ENCODE measurements at places on chromosomes 12 and 14. TPM values are rescaled to one million over a fixed set of nuclear protein-coding genes. Genes with fewer than 3 reads are reported as not detected.

DNA sequence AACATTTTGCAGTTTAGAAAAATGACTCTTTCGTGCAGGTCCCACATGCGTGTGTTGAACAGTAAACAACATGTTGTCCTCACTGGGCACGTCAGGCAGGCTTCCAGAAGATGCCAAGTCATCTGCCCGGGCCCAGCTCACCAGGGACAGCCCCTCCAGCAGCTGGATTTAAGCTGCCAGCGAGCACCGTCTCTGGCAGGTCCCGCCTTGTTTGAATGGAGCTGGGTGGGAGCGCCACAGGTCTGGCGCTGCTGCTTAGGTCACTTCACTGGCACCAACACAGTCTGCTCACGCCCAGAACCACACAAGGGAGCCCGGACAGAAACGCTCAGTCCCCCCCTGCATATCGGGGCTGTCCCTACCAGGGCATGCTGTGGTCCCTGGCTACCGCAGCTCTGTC, 33.1 kb upstream of the MMP17 start:
- no peak for DNase-seq

DNA sequence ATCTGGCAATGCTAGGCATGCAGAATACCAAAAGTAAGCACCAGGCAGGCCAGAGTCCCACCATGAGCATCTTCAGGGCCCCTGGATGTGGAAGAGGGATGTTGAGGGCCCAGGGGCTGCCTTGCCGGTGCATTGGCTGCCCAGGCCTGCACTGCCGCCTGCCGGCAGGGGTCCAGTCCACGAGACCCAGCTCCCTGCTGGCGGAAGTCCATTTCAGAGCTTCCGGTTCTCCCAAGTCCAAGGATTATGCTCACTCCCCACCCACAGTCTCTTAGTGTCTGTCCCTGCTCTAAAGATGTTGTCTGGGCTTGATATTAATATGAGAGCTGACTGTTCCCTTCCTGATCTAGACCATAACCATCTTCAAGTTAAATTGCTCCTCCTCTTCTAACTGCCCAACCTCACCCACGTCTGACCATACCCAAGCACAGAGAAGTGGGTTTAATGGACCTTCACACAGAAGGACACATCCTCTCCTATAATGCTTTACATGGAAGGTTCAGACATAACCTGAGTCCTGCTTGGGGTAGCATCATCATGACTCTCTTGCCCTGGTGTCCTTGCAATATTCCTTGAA, 117.4 kb downstream of the DAD1 start:
- DNase-seq, result no peak

- DNase-seq, result no peak
Observed at GRCh38 chr14:99737451-99737951, 53.4 kb downstream of the CYP46A1 start.

DNA sequence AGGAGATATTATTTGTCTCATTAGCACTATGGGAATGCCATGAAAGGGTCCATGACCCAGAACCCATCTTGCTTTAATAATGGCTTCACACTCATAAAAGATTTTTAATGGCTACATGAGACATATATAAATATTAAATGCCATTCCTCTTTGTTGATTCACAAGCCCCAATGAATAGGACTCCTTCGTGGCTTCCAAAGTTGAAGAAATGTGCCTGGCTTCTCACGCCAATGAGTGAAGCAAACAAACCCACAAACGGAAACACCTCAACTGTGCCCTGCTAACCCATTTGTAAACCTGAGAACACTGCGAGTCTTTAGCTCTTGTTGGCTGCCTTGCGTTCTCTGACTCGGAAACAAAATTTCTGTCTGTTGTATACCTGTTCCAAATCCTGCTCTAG, 381.7 kb upstream of the DDHD1 start:
- no peak for DNase-seq

DNA sequence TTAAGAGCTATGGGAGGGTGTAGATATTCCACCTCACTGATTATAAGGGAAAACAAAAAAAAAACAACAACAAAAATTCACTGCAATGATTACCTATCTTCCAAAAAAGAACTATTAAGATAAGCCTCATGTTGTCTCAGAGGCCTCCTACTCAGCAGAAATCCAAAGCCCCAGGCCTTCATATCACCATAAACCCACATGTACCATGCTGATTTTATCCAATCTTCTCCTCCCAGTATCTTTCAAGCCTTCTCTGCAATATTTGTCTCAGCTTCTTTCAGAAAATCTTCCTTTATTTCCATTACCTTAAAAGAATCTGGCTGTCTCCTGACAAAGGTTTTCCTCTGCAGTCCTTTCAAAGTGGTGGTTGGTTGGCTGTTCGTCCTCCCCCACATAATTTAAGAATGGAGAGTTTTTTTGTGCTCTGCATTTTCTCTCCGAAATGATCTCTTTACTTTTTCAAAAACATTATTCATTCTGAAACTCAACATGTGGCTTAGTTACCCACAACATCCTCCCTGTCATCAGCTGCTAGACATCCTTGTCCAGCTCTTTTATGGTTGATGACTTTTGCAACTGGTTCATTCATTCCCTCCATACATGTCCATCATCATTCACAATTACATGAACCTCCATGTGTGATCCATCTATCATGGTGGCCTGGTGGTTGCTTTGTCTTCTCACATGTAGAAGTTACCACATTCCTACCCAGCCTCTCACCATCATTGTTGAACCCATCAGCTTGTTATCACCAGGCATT, 2.9 kb upstream of the EPYC start:
- DNase-seq, result no peak

The PPFIA2 gene
- total RNA-seq, result not detected

- DNase-seq, result no peak
Observed at GRCh38 chr14:21923820-21924219, 250.2 kb upstream of the OR4E1 start.

- no peak for DNase-seq
Observed at GRCh38 chr12:96121271-96121711, 72.9 kb upstream of the ELK3 start.

- no peak for DNase-seq
Observed at GRCh38 chr12:131096681-131097181, 143.0 kb downstream of the ADGRD1 start.

The RFX4 gene
- total RNA-seq, result not detected

The TAS2R19 gene
- total RNA-seq, result 3.3 TPM

The ERC1 gene
- total RNA-seq, result 47.2 TPM

DNA sequence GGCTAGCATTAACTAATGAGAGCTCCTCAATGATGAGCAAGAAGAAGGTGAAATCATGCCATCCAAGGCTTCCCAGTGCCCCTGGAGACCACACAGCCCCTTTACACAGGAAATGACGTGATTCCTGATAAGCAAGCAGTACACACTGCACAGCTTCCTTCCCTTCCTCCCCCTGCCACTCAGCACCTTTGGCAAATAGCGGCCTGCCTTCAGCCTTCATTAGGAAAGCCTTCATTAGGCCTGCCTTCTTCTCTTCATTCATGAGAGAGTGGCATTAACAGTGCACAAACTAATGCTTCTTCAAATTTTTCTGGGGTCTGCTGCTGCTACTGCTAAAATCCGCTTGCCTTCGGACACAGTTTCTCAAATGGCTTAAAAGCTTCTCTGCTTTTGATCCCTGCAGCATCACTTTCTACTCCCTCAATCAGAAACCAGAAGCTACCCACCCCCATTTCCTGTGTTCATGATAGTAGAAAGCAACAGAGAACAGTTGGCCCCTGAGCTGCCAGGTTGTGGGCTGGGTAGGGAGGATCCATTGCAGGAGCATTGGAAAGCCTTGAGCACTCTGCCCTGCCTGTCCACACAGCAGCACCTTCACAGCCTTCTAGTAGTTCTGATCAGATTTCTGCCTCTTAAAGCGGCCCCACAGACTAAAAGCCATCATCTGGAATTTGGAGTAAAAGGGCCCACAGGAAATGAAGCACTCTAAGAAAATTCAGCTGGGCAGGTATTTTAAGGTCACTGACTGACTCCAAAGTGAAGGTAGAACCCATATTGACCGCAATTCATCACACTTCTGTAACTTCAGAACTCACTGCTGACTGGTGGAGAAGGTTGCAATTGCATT, 103.8 kb upstream of the ETV6 start:
- no peak for DNase-seq

- DNase-seq, result peak; percentile 33
Observed at GRCh38 chr12:32605326-32606095, 73.6 kb upstream of the DNM1L start.

- no peak for DNase-seq
Observed at GRCh38 chr12:64583771-64584421, 26.4 kb upstream of the RASSF3 start.

DNA sequence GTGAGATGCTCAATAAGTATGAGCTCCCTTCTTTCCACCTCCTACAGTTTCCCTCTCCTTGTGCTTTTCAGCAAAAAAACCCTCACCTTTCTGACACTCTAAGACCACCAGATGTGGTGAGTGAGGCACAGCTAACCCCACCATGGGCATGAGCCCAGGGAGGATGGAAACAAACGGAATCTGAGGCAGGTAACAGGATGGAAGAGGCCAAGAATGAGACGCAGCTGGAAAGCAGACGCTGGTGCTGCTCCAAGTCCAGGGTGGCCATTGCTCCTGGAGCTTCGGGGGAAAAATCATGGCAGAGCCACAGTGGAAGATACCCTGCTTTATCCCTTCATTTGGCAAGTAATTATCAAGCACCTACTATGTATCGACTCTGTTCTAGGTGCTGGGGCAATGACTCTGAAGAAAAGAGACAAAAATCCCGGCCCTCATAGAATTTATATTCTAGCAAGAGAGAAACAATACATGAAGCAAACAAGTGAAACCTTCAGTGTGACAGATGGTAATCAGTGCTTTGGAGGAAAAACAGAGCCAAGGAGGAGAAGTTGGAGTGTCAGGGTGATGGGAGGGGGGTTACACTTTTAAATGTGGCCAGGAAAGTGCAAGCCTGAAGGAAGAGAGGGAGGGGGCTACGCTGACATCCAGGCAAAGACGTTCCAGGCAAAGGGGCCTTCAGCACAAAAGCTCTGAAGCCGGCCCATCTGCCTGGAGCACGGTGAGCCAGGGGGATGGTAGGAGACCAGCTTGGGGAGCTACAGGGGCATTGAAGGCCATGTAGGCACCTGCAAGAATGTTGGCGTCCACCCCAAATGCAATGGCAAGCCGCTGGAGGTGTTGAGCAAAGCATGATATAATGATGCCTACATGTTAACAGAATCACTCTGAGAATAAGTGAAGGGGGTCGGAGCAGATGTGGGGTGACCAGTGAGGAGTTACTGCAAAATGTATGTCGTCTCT, 154.2 kb downstream of the DPF3 start:
- DNase-seq, result no peak

GRCh38 chr12:92272061-92272964, 126.7 kb upstream of the BTG1 start:
- DNase-seq, result no peak

GRCh38 chr12:111056618-111057521, 136.5 kb upstream of the MYL2 start:
- no peak for DNase-seq

- no peak for DNase-seq
Observed at GRCh38 chr12:49305762-49306510, 11.0 kb downstream of the PRPH start.

DNA sequence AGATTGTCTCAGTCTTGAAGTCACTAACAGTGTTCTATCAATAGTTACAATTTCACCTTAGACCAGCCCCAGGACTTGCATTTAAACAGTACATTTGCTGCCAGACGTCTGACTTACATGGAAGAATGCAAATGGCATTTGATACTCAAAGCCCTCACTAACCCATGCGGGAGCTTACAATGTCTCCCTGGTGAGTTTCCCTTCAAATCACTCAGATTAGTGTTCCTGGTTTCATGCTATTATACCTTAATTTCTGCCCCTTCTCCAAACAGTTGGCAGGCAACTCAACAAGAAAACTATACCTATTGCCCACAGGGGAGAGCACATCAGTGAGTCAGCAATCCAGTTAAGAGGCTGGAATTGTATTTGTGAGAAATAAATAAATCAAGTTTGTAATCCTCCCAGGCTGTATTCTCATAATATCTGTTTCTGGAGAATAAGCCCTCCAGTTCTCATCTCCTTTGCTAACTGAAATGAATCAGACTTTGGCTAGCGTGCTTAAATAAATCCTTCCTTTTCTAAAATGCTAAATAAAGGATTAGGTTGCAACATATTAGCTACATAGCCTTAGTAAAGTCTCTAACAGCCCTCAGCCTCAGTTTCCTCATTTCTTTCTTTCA, 23.7 kb downstream of the GSTZ1 start:
- no peak for DNase-seq

GRCh38 chr14:21536418-21537089, 10.4 kb upstream of the SALL2 start:
- DNase-seq, result no peak
